ENCODE measurements at places on chromosomes 6 and 20.

GRCh38 chr6:47098570-47098993, 56.5 kb upstream of the ADGRF1 start:
- no peak for DNase-seq

- no peak for DNase-seq
Measured at GRCh38 chr6:81625216-81625615, 127.3 kb downstream of the TENT5A start.

- peak; percentile 56 for DNase-seq
Measured at GRCh38 chr6:158207422-158207788, 39.3 kb downstream of the GTF2H5 start.

GRCh38 chr20:1832634-1833033, 62.6 kb upstream of the SIRPA start:
- DNase-seq, result no peak

DNA sequence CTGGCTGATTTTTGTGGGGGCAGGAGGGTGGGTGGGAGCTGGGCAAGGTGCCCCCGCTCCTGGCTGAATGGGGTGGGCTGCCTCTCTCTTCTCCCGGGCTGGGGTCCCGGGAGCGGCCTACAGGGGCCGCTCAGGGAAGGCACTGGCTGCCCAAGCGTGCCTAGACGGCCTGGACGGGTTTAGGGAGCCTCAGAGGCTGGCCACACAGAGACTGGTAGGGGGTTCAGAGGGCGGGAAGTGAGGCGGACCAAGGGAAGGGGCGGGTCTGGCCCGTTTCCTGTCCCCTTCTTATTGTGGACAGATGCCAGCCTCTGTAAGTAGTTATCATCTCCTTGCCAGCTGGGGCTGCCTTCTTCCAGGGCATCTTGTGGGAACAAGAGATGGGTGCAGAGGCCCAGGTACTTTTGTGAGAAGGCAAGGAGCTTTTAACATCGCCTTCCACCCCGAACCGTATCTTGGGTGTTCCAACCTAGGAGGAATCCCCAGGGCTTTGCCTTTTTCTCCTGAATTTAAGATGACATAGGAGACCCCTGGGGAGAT, 437 bp downstream of the CD40 start:
- DNase-seq, result peak; percentile 17

GRCh38 chr20:39356908-39357307, 394.8 kb downstream of the DHX35 start:
- no peak for DNase-seq

DNA sequence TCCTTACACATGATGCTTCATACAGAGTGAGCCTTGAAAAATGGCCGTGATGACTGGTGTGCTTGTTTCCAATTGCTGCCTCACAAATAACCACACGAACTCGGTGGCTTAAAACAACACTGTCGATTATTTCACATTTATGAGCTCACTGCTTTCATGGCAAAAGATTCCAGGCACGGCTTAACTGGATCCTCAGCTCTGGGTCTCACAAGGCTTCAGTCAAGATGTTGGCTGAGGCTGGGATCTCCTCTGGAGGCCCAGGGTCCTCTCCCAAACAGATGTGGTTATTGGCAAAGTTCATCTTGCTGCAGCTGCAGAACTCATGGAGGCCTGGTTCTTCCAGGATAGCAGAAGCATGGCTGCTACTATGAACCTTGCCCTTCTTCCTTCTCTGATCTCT, 144.6 kb downstream of the TFAP2C start:
- DNase-seq, result no peak

- DNase-seq, result peak; percentile 90
Measured at GRCh38 chr20:33731693-33732165, at the start of gene ZNF341. Gene ZNF341, plus strand, starts transcription at chr20:33731996. Its CDS starts 26 bp downstream, at chr20:33732022.

DNA sequence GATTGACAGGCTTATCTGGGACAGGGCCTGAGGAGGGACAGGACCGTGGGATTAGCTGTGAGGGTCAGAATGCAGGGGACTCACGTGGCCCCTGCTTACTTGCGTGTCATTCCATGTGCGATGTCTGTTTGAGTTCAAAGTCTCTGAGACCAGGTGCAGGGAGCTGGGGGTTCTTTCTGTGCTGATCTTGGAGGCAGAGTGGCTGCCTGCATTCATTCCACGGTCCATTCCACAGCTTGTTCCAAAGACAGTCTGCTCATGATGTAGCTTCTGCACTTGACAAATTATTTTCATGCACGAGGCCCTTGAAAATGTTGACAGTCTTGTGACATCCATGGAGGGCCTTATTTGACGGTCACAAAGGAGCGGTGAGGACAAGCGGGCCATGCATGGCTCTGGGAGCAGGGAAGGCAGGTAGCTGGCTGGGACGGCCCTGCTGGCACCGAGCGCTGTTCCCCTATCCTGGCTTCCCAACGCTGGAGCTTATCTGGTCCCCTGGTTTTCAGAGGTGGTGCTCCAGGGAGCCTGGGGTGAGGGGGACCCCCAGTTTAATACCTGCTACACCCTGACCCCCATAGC, 156.3 kb upstream of the RNF24 start:
- no peak for DNase-seq

DNA sequence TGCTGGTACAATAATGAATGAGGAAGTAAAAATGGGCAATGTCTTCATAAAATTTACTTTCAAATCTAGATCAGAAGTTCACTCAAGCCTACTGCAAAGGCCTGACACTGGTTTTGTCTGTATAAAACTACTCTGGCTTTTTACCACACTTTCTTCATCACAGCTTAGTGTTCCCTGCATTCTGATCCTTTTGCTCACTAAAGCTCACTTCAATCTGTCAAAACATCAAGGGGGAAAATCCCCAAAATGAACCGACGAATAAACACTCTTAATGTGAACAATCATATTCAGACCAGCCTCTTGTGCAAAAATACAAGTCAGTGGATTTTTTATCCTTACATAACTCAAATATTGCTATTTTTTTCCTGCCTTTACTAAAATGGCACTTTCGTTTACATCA, 98.5 kb downstream of the PRDM1 start:
- DNase-seq, result no peak

- no peak for DNase-seq
Measured at GRCh38 chr6:148383658-148384368, 41.2 kb downstream of the SASH1 start.

DNA sequence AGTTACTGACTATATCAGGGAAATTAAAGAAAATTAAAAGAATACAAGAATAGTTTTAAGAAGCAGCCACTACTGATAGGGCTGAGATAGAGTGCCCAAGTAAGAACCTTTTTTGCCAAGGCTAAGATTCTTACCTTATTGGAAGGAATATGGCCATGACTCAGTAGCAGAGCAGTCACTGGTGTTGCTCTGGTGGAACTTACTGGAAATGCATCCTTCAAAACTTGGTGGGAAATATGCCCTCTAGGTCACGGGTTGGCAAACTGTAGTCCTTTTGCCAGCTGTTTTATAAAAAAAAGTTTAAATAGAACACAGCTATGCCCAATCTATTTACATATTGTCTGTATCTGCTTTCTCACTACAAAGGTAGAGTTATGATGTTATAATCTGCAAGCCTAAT, 6.0 kb downstream of the HSF2 start:
- no peak for DNase-seq

GRCh38 chr6:13334953-13335352, 6.6 kb upstream of the TBC1D7 start:
- no peak for DNase-seq

- DNase-seq, result peak; percentile 53
Measured at GRCh38 chr20:56454754-56455153, 13.7 kb upstream of the RTF2 start.
